Activated CD8-positive, alpha-beta T cell treated with anti-CD3 and anti-CD28 coated beads for 36 hours (primary cell): ENCODE measurements at places on chromosomes 2 and 18. TPM values are rescaled to one million over a fixed set of nuclear protein-coding genes. Genes with fewer than 3 reads are reported as not detected.

The GNAL gene
- total RNA-seq, result not detected

The FBXO15 gene
- 2.1 TPM for total RNA-seq

The LCLAT1 gene
- total RNA-seq, result 19.0 TPM

The EDAR gene
- total RNA-seq, result 0.11 TPM

The CROCC2 gene
- total RNA-seq, result not detected

The MEP1B gene
- total RNA-seq, result not detected

The FAM237A gene
- total RNA-seq, result not detected

The EPAS1 gene
- 12.2 TPM for total RNA-seq

The RAB17 gene
- total RNA-seq, result 0.69 TPM

- no peak for DNase-seq
Observed at GRCh38 chr2:180203972-180204371, 196.9 kb upstream of the CWC22 start.

DNA sequence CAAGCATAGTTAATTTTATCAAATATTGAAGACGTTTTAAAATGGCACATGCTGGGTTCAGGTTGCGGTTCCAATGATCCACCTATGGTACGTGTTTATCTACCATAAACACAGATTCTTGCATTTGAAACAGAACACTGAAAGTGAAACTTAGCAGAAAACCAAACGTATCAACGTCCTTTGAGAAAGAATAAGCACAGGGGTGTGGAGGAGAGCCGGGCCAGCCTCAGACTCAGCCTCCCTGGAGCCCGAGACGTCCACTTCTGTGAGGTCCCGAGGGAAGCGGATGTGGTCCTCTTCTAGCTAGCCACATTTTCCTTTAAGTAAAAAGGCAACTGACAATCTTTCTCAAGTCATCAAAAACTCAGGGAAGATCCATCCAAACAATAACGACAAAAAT is 195.9 kb downstream of the RTP5 start:
- no peak for DNase-seq

- no peak for DNase-seq
Observed at GRCh38 chr2:151056870-151057269, 204.8 kb downstream of the RBM43 start.

- DNase-seq, result no peak
Observed at GRCh38 chr2:190409616-190410015, 1.5 kb downstream of the MFSD6 start.

DNA sequence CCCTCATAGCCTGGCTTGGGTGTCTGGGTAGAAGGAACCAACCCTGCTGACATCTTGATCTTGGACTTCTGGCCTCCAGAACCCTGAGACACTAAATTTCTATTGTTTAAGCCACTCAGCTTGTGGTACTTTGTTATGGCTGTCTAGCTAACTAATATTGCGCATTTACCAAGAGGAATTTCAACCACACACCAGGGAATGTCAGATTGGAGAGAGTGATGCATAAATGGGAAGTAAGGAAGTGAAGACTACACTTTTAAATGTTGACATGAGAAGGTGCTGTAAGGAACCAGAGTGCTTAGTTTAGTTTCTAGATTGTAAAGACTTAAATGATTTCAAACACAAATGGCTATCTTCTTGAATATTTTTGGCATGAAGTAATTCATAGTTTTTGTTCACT is 98.9 kb upstream of the ITGB6 start:
- DNase-seq, result no peak

- DNase-seq, result no peak
Observed at GRCh38 chr2:136929531-136929930, 164.2 kb downstream of the THSD7B start.

GRCh38 chr2:129895526-129896082 is 83.9 kb upstream of the RAB6C start:
- DNase-seq, result no peak

DNA sequence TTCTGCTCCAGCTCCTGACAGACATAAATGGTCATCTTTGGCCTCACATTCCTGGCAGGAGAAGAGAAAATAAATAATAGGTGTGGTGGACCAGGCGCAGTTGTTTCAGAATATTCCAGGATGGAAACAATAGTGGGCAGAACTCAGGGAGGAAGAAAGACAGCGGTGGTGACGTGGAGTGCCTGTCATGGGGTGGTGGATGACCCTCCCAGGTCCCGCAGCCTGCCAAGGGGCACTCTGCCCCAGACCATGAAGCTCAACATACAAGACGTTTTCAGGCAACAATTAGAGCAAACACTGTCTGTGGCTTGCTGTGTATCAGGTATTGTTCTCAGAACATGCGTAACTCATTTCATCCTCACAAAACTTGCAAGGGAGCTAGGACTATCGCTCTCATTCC is 50.9 kb downstream of the TFCP2L1 start:
- no peak for DNase-seq

GRCh38 chr2:32937602-32938448 is 8.9 kb upstream of the LTBP1 start:
- no peak for DNase-seq

DNA sequence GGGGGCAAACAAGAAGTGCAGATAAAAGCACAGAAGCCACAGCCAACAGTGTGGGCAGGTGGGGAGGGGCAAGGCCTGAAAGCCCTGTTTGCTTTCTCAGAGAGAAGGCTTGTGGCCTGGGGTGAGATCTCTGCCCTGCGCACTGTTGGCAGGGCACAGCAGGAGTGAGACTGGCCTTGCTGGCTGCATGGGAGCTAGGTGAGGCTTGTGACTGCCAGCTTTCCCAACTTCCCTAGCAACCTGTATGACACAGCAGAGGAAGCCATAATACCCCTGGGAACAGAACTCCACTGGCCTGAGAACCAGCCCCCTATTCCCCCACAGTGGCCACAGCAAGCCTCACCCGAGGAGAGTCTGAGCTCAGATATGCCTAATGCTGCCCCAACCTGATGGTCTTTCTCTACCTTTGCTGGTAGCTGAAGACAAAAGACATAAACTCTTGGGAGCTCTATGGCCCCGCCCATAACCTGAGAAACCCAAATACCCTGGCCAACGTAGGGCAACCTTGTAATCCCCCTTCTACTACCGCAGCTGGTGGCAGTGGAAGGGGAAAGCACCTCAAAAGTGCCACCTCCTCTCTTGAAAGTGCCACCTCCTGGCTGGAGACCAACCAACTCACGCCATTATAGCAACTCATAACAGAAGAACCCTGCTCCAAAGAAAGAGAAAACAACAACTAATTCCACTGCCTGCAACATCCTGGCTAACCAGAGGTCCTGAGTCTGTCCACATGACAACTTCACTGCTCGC is 44.4 kb downstream of the LCT start:
- DNase-seq, result peak; percentile 71

GRCh38 chr18:67179726-67180125 is 336.8 kb downstream of the DSEL start:
- DNase-seq, result no peak

- no peak for DNase-seq
Observed at GRCh38 chr2:37790019-37790418, 118.6 kb upstream of the CDC42EP3 start.

DNA sequence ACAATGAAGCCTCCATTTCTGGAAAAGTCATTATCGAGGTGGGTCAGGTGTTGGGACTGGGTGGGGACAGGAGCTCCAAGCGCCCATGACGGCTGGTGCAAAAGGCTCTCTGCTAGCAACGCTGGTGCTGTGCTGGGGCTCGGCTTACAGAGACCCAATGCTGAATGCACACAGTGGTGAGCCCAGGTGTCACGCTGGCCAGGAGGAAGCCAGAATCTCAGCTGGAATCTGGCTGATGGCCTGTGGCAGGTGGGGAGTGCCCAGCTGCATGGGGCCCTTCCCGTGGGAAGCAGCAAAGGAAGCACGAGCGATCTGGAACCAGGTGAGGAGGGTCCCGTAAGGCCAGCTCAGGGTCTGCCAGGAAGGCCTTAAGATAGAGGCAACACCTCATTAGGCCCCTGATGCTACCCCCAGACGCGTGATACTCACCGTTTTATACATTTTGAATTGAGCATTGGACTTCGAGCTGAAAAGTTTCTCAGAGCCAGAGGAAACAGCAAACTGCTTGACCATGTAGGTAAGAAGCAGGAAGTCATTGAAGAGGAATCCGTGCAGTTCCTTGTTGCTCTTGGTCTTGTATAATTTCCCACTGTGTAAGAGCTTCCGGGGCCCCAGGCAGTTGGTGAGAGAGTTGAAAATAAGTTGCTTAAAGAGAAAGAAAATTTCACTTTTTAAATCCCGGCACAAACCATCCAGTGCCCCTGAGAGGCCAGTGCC is 34.7 kb downstream of the FAM228A start:
- no peak for DNase-seq

- peak; percentile 72 for DNase-seq
Observed at GRCh38 chr18:50194631-50195532, at the start of gene MYO5B. TSS of gene MYO5B (minus strand) at chr18:50195147. CDS start at chr18:50194793, 354 bp downstream.

GRCh38 chr2:30949435-30949834 is 142.2 kb upstream of the CAPN13 start:
- DNase-seq, result no peak

- DNase-seq, result no peak
Observed at GRCh38 chr2:46966576-46966975, 51.0 kb upstream of the MCFD2 start.

DNA sequence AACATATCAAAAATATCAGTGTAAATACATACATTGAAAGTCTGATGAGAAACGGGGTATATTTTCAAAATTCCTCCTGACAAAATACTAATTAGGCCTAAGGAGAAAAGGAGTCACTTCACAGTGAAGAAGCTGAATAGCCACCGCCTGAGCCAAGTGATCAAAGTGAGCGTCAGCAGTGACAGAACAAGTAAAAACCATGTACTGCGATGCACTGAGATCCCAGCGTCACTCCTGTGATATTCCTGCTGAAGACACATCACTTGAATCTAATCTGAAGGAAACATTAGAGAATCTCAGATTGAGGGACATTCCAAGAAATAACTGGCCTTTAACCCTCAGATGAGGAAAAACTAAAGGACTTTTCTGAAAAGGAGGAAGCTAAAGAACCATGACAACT is 285.3 kb downstream of the EN1 start:
- DNase-seq, result no peak

- DNase-seq, result peak; percentile 79
Observed at GRCh38 chr2:70104231-70105111, 17.2 kb downstream of the PCBP1 start.

- DNase-seq, result peak; percentile 57
Observed at GRCh38 chr2:201257381-201257955, 2.9 kb upstream of the CASP8 start.

- DNase-seq, result no peak
Observed at GRCh38 chr2:217775920-217776503, 226.8 kb downstream of the TNS1 start.

- no peak for DNase-seq
Observed at GRCh38 chr2:196331143-196331542, 159.8 kb upstream of the STK17B start.

DNA sequence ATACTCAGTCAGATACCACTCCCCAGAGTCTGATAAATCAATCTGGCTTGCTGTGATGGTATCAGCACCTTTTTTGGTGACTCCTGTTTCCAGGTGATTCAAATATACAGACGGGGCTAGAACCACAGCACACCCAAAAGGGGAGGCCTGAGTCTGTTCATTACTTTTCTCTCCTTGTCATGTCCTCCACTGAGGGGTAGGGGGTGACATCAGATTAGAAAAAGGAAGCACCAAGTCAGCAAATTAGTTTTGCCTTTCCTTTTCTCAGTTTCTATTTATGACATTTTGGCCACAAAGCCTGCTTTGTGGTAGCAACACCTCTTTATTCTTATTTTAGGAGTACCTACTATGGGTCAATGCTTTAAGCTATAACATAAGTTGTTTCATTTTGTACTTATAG is 127.4 kb downstream of the CCDC102B start:
- peak; percentile 7 for DNase-seq

DNA sequence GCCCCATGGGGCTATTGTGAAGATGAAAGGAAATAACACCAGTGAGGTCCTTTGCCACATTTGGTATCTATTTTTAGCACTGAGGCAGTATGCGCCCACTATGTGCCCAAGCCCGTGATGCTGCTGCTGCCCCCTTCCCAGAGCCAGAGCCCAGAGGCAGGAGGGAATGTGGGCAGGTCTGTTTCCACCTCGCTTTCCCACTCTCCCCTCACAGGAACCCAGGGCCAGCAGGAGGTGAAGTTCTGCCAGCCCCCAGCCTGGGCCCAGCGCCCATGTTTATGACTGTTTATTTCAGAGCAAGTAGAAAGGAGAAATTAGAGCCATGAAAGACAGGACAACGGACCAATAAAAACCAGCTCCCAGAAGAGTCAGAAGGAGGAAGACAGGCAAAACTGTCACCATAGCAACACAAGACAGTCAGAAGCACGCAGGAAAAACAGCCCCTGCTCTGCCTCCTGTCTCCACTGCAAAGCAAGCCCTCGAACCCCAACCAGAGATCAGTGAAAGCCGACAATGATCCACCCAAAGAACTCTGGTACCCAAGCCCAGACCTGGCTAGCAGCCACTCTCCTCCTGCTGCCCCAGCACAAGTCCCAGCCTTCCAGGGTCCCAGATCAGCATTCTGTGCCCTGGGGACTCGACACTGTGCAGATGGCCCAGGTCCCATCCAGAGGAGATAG is 1.4 kb downstream of the CYRIA start:
- no peak for DNase-seq

- no peak for DNase-seq
Observed at GRCh38 chr18:32906506-32907310, 133.9 kb upstream of the KLHL14 start.

- peak; percentile 10 for DNase-seq
Observed at GRCh38 chr18:74901362-74902146, 303.9 kb downstream of the ZNF407 start.

DNA sequence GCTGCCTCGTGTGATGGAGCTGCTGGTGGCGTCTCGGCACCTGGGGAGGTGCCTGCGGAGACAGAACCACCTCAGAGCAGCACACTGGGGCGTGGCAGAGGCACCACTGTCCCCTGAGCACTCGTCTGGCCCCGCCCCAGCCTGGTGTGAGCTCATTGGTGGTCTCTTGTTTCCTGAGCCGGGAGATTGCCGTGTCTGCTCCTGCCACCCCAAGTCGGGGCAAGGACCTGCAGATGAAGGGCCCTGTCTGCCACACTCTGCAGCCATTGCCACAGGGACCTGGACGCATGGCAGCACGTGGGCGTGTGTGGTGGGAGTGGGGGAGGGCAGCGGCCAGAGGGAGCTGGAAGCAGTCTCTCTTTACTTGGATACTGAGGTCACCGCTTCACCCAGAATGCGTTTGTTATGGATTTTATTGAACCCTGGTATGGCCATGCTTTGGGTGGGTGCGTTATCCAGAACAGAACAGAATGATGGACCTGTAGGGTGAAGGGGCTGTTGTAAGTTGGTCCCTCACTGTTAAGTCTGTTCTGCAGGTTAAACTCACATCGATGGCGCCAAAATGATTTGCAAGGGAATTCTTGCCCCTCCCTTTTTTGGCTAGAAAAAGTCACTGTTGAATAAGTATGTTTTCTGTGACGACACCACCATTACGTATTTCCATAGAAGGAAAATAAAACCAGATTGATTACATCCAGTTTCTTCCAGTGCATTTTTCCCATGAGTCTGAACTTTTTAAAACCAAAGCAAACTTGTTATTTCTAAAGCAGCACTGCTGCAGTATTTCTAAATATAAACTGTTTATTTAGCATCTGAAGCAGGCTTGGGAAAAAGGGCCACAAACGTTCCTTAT is 92.0 kb downstream of the USP40 start:
- DNase-seq, result no peak

- DNase-seq, result no peak
Observed at GRCh38 chr2:108219688-108220087, 20.1 kb upstream of the SULT1C3 start.
